Stimulated activated naive CD8-positive, alpha-beta T cell treated with anti-CD3 and anti-CD28 coated beads, Interleukin-15, Interleukin-2, amounts not matched to agents 100 U/mL and 50 U/mL, for 24 hours (primary cell): ENCODE measurements at places on chromosomes 5 and 9.

GRCh38 chr5:64979531-64979930 is 210.8 kb downstream of the CWC27 start:
- DNase-seq, result no peak

DNA sequence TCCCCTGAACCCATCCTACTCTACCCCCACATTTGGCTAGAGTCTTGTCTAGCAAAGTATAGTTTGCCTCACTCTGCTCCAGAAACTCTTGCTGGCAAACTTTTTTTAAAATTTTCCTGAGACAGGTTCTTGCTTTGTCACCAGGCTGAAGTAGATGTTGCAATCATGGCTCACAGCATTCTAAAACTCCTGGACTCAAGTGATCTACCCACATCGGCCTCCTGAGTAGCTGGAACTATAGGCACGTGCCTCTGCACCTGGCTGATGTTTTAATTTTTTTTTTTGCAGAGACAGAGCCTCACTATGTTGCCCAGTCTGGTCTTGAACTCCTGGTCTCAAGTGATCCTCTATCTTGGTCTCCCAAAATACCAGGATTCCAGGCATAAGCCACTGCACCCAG is 175.8 kb upstream of the FBXL17 start:
- DNase-seq, result no peak

- DNase-seq, result no peak
Observed at GRCh38 chr9:74277532-74277931, 219.6 kb upstream of the RORB start.

DNA sequence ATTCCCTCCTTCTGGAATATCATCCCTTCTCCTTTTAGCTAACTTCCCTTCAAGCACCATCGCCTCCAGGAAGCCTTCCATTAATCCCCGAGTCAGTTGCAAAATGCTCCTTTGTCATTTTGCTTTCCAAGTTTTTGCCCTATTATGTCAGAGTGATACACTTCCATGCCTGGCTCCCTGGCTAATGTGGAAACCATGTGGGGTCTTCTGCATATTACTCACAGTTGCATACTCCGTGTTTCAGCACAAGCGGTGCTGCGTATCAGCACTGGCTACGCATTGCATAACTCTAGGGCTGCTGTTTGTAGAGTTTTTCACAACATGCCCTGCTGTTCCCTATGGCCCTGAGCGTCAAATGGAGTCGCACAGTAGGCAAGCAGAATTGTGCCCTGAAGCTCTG is 1.9 kb downstream of the TEX53 start:
- DNase-seq, result no peak

DNA sequence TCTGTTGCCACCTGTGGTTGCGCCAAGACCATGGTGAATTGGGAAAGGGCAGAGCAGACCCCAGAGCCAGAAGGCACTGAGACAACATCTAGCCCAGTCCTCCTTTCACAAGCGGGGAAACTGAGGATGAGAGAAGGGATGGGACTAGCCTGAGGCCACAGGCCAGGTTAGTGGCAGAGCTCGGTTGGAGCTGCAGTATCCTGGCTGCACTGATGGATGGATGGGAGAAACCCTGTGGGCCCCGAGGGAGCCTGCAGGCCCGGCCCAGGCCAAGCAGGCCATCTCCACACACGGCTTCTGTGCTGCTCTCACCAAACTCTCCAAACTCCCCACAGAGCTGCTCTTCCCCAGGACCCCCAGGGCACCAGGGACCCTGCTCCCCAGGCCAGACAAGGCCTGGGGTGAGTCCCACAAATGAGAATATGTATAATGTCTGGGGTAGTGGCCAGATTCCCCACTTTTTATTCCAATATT is 60.2 kb downstream of the TSTD2 start:
- DNase-seq, result no peak

GRCh38 chr9:97437051-97437600 is 25.2 kb downstream of the TDRD7 start:
- no peak for DNase-seq

DNA sequence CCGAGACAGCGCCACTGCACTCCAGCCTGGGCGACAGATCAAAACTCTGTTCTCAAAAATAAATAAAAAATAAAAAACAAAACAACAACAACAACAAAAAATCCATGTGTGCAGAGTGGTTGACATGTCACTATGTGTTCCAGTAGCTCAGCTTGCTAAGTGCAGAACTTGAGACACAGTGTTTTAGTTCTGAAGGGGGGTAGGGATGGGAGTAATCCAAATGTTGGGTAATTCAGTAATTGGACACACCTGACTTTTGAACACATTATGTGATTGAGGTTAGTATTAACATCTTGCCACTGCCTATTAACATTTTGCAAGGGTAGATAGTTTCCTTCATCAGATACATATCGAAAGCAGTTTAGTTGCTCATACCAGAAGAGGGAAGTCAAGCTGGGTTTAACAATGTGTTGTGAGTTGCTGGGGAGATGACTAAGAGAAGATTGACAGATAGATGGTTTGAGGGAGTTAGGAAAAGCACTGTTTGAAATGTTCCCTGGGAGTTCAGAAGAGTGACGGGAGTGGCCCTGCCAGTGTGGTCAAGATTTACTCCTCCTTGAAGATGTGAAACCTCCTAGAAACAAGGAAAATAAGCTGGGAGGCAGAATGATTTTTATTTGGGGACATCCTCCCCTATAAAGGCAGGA is 928 bp downstream of the HACD4 start:
- peak; percentile 22 for DNase-seq

DNA sequence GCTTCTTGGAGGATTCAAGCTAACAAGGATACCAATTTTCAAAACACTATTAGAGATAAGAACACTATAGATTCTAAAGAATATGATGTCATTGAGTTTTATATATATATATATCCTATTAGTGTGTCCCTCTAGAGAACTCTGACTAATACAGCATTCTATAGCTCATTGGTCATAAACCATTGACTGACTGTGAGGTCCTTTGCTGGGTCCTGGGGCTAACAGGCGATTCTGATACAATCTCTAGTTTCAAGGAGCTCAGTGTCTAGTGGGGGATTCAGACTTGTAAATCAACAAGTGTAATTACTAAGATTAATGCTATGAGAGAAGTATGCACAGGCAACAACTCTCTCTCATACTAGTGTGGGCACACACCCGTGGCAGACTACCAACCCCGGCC is 234.5 kb downstream of the DENND1A start:
- no peak for DNase-seq

DNA sequence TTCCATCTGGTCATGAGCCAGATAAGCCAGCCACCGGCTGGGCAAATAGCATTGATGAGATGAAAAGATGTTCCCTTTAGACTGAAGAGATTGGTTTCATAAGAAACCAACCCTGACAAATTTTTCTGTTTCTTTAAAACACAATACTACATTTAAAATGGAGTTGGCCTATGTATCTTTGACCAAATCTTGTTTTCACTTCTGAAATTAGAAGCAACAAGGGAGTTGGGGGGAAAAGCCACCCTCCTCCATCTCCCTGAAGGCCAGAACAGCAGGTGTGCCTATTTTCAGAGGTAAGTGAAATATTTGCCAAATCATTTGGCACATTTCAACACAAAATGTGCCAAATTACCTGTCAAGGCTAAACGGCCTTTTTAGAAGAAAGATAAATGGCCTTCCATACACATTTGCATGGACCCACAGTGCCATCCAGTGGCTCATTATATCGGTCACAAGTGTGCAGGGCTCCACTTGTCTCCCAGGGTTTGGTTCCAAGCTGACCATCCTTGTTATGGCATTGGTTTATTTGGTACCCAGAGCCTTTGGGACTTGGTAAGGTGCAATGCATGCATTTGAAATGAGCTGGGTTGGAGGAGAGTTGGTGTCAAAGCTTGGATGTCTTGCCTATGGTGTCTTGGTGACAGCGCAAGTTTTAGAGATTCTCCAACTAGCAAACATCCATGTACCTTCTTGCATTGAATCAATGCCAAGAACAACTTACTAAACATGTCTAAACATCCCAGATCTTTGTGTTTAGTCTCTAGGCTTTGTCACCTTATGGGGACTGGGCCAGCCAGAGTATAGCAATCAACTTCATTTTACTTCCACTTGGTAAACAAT is 372.0 kb upstream of the KIF2A start:
- peak; percentile 5 for DNase-seq

GRCh38 chr9:129206401-129206800 is 28.3 kb upstream of the IER5L start:
- DNase-seq, result no peak

- no peak for DNase-seq
Observed at GRCh38 chr9:112849363-112849922, 41.2 kb downstream of the SLC46A2 start.

DNA sequence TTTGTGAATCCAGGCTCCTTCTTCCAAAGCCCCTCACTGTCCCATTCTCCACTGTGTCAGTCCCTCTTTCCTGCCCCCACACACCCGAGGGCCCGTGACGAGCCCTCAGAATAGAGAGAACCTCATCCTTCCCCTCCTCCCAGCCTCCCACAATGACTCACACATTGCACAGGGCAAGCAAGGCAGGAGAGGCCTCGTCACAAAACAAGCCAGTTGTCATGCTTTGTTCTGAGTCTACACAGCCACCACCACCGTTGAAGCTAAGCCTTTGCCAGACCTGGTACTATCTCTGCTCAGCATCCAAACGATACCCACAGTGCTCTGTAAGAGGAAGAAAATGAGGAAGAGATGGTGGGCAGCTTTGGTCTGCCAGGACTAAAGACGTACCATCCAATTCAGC is 142.2 kb upstream of the ZNF366 start:
- no peak for DNase-seq

DNA sequence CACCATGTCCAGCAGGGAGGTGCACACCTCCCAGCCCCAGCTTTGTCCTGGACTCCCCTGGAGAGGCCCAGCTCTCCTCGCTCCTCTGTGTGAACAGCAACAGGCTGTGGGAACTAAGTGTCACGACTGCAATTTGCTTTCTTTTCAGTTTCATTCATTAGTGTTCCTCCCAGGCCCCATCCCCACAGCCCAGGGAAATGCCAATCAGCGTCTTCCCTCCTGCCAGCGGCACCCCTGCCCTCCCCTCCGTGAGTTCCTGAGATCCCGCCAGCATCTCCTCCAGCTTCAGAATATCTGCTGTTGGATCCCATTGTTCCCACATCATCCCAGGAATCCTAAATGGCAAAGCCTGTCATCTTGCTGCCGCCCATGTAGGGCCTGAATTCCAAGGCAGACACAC is 13.1 kb upstream of the RPL26L1 start:
- DNase-seq, result no peak

DNA sequence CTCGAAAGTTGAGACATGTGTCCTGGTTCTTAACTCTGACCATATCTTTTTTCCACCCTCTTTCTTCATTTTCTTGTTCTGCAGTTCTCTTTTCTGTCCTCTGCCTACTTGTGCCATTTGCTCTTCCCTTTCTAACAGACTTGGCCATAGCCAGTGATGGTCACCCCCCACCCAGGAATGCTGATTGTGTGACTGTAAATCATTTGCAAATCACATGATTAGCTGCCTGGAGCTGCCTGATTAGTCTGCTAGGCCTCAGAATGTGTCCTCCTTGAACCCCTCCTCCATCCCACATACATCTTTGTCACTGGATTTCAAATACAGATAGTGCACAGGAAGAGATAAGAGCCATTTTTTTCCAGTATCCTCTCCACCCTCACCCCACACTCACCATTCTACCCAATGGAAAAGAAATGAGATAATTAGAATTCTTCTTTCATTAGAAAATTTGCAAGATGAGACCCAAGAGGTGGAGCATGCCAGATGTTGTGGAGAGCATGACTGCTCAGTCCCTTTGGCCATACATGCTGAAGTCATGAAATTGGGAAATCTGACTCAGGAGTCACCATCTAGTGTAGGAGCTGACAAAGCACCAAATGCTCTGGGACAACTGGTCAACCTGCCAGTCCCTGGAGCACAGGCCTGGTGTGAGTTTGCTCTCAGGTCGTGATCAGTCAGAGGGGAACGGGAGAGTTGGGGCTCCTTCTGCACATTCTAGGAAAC is 538.2 kb downstream of the CCDC171 start:
- DNase-seq, result no peak

DNA sequence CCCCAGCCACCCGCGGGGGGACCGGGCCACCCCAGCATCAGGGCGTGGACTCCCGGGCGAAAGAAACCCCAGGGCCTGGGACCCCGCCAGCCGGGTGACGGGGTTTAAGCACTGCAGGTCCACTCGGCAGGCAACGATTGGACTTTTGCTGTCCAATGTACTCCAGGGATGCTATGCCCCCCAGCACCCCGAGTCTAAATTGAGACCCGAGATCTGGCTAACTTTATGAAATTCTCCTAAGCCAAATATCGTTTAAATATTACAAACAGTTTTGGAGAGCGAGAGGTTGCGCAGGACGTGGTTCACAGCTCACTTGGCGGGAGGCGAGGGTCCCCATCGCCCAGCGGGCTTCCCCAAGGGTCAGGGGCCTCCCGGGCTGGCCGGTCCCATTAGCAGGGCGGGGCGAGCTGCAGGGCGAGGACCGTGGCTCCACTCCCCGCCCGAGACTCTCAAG is 384 bp upstream of the MRPS2 start:
- DNase-seq, result no peak

- DNase-seq, result no peak
Observed at GRCh38 chr9:97315550-97315949, 8.1 kb downstream of the CCDC180 start.

DNA sequence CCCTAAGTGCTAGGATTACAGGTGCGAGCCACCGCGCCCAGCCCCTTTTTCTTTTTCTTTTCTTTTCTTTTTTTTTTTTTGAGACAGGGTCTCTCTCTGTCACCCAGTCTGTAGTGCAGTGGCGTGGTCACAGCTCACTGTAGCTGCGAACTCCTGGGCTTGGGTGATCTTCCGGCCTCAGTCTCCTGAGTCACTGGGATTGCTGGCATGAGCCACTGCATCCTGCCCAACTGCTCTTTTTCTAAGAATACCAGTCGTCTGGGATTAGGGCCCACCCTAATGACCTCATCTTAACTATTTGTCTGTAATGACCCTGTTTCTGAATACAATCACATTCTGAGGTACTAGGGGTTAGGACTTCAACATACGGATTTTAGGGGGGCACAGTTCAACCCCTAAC is 34.1 kb upstream of the NANS start:
- DNase-seq, result no peak

GRCh38 chr9:105967797-105968196 is 273.5 kb downstream of the TMEM38B start:
- no peak for DNase-seq

GRCh38 chr5:105903069-105903468 is 1767.7 kb downstream of the EFNA5 start:
- no peak for DNase-seq

DNA sequence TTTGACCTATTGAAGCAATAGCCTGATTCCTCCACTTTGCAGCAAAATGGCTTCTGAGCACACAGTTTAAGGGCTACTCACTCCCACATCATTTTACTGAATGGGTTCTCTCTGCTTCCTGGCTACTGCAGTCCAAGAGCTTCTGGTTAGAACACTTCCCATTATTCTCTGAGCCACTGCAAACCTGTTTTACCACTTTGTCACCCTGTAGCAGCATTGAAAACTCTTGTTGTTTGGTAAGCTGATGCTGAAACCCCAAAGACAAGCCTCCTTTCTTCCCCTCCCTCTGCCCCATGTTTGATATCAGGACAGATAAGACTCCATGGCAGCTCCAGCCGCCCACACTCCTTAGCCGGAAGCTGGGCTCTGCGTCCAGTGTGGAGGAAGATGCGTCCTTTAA is 84.4 kb upstream of the RARS1 start:
- DNase-seq, result no peak

- no peak for DNase-seq
Observed at GRCh38 chr9:124846969-124847368, 6.3 kb upstream of the WDR38 start.

GRCh38 chr5:39783756-39784421 is 359.1 kb upstream of the DAB2 start:
- no peak for DNase-seq

- no peak for DNase-seq
Observed at GRCh38 chr9:126117631-126118030, 209.0 kb upstream of the MVB12B start.
